Stimulated activated CD4-positive, alpha-beta T cell treated with anti-CD3 and anti-CD28 coated beads, Interleukin-12 subunit alpha, Interleukin-12 subunit beta, amount 100 ng/mL, for 48 hours (primary cell): ENCODE measurements at places on chromosomes 6 and 20.

GRCh38 chr6:71481801-71482200 is 193.2 kb downstream of the OGFRL1 start:
- no peak for DNase-seq

- DNase-seq, result peak; percentile 15
These were observed 1.7 kb upstream of the TMEM170B start for GRCh38 chr6:11535801-11536230.

DNA sequence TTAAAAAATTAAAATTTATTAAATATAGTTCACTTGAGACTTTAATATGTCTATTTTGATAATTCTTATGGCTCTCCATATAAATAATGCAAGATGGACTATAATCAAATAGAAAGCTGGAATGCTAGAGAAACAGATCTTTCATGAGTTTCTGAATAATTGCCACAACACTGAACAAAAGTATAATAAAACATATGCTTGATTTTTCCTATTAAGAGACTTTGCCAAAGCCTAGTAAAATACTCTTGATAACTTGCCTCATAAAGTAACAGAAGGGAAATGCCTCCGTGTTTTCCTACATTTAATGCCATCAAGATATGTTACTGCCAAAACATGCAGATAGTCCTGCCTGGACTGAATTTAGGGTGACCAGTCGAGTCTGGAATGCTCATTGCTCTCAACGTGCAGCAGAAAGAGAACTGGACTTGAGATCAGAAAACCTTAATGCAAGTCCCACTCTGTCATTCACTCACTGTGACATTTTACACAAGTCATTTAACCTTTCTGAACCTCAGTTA is 153.2 kb downstream of the AIG1 start:
- DNase-seq, result no peak

DNA sequence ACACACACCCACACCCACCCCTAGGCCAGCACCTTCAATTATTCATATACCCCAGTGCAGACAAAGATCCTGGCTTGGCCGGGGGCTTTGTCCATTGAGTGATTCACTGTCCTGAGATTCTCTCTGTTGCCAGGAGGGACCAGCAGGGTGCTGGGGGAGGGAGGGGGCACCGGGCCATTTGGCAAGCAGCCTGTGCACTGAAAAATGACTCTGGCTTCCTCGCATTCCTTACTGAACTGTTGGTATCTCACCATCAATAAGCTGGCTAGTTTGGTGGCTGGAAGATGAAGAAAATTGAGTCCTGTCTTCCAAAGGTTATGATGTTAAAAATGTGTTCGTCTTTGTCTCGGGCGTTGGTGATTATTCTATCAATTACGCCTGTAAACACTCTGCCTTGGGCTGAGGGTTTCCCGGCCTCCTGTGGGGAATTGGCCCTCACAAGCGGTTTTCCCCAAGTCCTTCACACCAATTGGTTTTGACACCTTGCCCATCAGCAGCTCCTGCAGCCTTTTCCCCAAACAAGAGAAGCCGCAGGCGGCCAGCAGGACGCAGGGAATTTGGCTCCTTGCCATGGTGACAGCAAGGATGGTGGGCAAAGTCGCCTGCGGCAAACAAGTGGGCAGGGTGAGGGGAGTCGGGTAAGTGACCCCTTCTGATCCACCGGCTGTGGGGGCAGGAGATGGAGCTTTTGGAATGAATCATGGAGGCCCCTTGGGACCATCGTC is 4.9 kb downstream of the VSTM2L start:
- DNase-seq, result no peak

DNA sequence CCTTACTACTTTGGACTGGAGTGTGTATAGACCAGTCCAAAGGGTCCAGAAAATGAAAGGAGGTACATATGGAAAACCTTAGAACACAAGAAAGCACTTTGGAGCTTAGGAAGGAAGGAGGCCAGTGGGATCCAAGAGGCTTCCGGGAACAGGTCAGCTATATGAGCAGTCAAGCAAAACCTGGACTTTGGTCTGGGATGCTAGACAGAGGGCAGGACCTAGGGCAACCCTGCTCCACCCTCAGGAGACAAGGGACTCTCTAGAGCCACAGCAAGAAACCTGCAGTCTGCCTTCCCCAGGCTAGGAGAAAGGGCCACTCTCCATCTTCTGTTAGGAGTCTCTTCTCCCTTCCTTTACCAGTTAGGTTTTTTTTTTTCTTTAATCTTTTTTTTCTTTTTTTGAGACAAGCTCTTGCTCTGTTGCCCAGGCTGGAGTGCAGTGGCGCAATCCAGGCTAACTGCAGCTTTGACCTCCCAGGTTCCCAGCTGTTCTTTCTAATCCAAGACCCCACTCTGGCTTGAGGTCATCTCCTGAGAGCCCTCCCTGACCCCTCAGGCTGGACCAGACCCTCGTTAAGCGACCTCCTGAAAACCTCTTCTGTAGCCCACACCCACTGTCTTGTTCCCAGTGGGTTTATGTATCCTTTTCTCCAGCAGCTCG is 4.6 kb downstream of the KCNK5 start:
- no peak for DNase-seq

DNA sequence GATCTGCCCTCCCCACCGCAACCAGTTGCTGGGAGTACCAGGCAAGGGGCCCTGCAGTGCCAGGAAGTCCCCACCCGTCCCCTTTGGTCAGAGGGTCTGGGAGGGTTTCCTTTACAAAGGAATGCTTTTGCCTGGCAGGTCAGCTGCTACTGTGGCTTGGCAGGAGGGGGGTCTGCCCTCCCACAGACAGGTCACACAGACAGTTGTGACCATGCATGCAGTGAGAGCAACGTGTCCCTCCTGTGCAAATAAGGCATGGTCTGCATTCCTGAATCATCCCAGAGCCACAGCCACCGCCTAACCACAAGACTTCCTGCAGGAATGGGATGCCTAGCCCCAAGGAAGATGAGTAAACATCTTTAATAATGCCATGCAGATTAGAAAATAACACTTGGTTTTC is 439 bp upstream of the F13A1 start:
- DNase-seq, result no peak

DNA sequence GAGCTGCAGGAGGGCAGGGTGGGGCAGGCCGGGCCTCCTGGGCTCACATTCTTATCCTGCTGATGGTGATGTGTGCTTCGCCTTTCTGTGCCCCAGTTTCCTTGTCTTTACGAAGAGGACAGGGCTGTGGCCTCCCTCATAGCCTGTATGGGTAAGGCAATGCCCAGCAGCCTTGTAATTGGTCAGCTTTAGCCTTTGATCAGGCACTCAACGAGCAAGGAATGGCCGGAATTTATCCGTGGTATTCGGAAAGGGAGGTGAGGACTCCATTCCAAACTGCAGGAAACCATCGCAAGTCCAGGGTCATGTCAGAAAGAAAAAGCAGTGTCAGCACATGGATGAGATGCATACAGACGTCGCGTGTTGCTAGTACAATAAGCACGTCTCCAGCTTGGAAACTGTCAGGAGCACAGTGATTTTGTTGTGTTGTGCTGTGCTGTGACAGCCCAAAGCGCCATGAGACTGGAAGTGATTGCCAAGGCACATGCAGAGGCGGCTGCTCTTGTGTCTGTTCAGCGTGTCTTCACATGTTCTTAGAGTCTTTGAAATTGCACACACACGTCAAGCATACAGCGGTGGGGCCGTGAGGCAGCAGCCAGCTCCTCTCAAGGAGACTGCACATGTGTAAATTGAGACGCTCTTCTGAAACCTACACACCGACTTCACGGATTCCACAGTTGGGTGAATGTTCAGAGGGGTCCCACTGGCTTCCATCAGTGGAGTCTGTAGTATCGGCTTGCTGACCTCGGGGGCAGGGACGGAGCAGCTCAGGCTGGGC is 6.2 kb downstream of the SS18L1 start:
- DNase-seq, result no peak

DNA sequence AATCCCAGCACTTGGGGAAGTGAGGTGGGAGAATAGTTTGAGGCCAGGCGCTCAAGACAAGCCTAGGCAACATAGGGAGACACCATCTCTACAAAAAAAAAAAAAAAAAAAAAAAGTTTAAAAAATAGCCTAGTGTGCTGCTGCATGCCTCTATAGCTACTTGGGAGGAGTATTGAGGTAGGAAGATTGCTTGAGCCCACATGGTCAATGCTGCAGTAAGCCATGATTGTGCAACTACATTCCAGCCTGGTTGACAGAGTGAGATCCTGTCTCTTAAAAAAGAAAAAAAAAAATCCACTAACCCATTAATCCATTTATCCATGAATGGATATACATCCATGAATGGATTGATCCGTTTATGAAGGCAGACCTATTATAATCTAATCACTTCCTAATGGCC is 1064.6 kb upstream of the EYS start:
- no peak for DNase-seq
